ENCODE measurements at places on chromosomes 1 and 21.

DNA sequence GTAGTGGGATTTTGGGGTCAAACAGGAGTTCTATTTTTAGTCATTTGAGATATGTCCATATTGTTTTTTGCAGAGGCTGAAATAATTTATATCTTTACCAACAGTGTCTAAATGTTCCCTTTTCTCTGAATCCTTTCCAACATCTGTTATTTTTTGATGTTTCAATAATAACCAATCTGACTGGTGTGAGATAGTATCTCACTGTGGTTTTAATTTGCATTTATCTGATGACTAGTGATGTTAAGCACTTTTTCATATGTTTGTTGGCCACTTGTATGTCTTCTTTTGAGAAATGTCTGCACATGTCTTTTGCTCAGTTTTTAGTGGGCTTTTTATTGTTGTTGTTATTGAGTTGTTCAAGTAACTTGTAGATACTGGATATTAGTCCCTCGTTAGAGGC lies 1325.0 kb downstream of the BRINP3 start:
- no peak for DNase-seq

DNA sequence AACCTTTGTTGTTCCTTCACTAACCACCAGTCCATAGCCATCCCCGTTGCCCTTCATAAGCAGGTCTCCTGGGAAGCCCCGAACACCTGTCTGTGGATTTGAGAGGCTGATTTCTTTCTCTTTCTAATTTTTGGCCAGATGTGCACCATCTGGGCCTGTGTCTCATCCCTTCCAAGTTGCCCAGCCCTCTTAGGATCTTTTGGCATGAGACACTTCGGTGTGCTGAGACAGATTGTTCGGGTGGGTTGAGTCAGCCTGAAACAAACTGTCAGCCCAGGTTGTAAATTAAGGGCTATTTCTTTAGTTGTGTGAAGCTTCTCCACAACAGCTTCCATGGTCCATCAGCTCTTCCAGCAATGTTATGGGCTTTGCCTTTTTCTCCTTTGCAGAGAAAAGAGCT lies 1.4 kb upstream of the DNAJC11 start:
- DNase-seq, result no peak

DNA sequence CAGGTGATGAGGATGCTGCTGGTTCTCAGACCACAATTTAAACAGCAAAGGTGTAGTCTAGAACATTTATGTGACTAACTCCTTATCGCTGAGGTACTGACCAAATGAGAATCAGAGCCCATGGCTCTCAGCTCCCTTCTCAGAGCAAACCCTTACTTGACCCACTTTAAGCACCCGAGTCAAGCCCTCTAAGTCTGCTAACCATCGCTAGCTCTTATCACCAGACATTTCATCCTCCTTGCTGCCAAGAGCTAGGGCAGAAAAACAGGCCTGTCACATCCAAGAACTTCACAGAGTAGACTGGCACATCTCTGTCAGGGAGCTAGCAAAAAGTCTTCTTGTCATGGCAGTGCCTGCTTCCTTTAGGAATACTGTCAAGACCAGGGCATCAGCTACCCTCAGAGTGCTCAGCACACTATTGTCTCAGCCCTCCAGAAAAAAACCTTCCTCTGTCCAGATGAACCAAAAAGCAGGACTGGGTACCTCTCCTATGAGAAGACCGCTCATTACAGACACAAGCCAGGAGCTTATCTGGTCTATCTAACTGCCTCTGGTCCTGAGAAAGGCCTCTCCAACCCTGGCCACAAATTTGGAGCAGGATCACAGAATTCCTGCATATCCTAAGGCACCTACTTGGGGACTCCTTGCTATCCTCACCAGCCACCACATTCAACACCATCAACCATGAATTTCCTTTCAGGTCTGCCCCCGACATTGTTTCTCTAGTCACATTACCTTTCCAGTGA lies 26.2 kb downstream of the ERI3 start:
- no peak for DNase-seq

- DNase-seq, result no peak
Observed at GRCh38 chr1:160716013-160716412, 4.4 kb upstream of the CD48 start.

DNA sequence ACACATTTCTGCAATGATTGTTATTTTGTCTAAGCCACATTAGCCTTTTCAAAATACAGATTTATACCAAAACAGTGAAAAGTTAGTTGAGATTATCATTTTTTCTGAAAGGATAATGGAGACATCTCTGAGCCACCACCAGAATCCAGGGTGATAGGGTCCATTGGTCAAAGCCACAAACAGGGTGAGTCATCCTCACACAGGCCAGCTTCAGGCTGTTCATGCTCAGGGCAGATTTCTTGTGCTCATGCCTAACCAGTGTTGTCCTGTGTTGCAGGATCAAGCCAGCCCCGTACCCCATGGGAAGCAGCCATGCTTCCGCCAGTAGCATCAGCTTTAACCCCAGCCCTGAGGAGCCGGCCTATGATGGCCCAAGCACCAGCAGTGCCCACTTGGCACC lies 13.4 kb downstream of the ELOA start:
- DNase-seq, result no peak

DNA sequence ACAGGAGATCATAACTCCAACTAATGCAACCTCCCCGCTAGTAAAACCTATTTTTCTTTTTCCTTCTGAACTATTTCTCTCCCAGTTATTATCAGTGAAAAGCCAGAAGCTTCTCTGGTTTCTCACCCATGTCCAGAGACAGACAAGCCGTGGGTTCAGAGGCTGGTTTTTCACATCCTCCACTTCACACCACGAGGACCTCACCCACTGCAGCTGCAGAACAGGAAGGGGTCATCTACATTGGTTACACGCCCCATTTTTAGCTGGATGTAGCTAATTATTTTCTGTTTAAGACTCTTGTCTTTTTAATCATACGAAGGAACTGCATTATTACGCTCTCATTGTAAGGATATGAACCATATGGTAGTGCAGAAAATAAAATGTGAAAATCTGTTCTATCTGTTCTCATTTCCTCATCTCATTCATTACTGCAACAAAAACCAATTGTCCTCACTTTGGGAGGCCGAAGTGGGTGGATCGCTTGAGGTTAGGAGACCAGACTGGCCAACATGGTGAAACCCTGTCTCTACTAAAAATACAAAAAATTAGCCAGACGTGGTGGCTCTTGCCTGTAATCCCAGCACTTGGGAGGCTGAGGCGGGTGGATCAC lies 39.1 kb upstream of the CLDN14 start:
- no peak for DNase-seq
